ENCODE measurements at places on chromosomes 7 and 10.

DNA sequence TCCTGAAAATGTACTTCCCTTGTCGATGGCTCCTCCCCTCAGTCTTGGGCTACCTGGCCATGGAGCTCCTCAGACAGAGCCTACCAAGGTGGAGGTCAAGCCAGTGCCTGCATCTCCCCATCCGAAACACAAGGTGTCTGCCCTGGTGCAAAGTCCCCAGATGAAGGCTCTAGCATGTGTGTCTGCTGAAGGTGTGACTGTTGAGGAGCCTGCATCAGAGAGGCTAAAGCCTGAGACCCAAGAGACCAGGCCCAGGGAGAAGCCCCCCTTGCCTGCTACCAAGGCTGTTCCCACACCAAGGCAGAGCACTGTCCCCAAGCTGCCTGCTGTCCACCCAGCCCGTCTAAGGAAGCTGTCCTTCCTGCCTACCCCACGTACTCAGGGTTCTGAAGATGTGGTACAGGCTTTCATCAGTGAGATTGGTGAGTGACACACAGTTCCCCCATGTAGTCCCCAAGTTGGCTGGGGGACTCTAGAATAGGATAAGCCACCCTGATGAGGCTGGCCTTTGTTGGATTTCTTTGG, 8.8 kb downstream of the PPRC1 start:
- no peak for DNase-seq

DNA sequence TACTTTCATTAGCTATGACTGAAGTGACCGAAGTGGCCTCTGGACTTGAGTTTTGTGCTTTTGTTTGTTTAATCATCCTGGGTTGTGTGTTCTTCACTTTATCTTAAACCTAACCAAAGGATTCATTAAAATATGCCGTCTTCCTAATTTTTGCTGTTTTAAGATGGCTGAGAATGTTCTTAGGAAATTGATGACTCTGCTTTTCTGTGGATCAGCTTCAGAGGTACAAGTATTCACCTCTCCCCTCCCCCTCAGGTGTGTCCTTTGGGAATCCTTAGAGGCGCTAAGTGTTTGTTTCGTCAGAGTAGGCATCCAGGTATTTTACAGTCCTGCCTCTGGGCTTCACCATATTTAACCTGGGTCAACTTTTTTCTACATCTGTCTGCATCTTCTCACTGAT, 1.1 kb downstream of the CCDC126 start:
- no peak for DNase-seq

- DNase-seq: peak; percentile 73
These were observed 89.7 kb upstream of the STEAP1B start for GRCh38 chr7:22589641-22590201.

DNA sequence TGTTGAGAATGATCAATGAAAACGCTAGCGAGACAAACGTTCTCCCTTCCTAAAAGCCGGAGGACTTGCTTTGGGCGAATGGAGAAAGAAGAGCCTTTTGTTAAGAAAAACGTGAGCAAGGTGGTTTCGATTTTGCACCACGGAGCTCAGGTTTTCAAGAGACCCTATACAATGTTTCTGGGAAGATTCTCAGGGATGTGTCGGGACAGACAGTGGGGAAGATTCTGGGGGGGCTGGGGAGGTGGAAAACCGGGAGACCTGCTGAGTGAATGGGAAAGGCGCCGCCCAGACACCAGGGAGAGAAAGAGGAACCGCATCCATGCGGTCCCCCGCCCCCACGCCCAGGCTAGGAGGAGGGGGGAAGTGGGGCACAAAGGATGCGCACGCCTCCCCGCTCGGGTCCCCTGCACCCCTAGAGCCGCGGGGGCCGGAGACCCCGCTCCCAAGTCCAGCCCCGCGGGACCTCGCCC, 745 bp downstream of the YWHAG start:
- DNase-seq: no peak

DNA sequence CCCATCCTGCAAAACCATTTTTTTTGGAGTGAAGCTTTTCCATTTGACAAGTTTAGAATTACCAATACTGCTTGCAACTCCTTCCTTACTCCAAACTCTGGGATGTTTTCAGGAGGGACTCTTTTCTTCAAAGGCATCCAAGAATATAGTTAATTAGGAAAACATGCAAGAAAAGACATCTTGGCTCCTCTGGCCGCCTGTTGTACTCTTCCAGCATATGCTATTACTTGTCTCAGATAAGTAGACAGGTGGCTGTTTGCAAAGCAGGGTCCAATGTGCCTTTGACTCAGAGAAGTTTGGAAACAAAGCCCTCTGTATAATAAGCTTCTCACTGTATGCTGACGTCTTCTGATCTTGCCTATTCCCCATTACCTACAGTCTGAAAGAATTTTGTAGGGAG, 746.5 kb downstream of the AUTS2 start:
- no peak for DNase-seq

- no peak for DNase-seq
These were observed 8.9 kb downstream of the EEPD1 start for GRCh38 chr7:36161996-36162395.

GRCh38 chr7:75630549-75630948, 108.2 kb downstream of the HIP1 start:
- DNase-seq: no peak

- no peak for DNase-seq
These were observed 1.7 kb upstream of the IGFBP3 start for GRCh38 chr7:45922810-45923209.

DNA sequence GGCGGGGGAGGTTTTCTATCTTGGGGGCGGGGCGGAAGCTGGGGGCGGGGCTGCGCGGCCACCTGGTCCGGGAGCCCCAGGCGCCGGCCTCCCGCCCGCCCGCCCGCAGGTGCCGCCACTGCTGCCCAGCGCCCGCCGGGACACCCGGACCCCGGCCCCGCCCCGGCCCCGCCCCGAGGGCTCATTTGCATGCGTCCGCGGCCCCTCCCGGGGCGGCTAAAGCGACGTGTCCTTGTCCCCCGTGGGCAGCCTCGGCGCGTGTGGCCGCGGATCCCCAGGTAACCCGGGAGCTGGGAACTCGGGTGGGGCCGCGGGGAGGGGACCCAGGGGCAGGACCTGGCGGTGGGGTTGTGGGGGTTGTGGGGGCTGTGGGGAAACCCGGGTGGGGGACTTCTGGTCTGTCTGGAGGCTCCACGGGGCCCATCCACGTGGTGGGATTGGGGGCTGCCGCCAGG, at the start of gene BHLHA15:
Gene BHLHA15 (plus strand): TSS at position 219 of the 455 bp plus-strand sequence. CDS start 871 bp downstream, outside the sequence.
- DNase-seq: no peak

- no peak for DNase-seq
These were observed 62.3 kb upstream of the ARHGAP12 start for GRCh38 chr10:31990937-31991336.

- no peak for DNase-seq
These were observed 34.1 kb downstream of the NUDT1 start for GRCh38 chr7:2276107-2276506.

DNA sequence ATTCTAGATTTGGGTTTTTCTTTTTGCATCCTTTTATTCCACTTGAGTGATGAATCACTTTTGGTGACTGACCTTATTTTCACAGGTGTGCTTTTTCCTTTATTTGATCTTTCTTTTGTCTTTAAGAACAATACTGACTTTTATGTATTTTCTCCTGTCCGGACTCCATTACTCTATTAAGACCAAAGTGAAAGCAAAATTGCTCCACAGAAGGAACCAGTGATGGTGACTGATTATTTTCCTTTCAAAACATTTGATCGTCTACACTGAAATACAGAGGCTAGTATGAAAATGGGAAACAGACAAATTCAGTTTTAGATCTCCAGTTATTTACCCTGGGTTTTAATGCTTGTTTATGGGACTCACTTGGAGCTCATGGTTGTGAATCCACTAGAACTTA, 15.5 kb downstream of the EXOC4 start:
- DNase-seq: no peak

GRCh38 chr7:74093671-74094223, 10.1 kb downstream of the LIMK1 start:
- no peak for DNase-seq

DNA sequence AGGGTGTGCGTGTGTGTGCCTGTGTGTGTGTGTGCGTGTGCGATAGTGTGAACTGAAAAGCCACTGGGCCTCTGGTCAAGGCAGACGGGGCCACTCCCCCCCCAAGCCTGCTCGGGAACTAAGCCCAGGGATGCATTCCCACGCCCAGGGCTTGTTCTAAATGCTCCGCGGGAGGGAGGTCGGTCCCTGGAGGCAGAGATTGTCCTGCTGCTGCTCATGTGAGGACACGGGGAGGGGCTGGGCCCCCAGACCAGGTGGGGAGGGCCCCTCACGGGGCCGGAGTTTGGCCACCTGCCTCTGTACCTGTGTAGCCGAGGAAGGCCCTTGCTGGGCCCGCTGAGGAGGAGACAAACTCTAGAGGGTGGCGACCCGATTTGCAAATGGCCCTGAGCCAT, 93.9 kb downstream of the PDGFA start:
- DNase-seq: no peak

DNA sequence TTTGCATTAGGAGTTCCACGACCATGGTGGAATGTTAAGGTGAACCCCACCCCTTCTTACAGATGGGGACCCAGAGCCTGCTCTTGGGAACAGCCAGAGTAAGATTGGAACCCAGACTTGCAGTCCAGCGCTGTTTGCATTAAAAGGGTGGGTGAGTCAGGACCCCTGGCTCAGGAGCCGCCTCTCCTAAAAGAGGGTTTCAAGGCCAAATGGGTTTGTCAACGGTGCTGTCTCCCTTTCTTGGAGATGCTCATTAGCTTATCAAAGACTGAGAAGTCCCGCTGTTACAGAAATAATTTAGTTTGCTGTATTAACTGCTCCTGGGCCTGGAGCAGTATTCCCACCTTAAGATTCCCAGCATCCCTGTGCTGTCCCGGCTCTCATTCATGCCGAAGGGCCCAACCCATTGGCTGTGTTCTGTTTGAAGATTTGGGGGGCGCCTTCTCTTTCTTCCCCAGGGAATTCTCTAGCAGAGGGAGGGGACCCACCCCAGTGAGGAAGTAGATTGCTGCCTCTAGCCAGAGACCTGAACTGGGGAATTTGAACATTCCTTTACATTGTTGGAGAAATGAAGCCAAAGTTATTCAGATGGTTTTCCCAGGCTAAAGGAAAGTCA, 1.8 kb downstream of the MARVELD1 start:
- no peak for DNase-seq

GRCh38 chr10:99484626-99485581, 47.8 kb upstream of the NKX2-3 start:
- no peak for DNase-seq

GRCh38 chr7:91045606-91046005, 218.6 kb upstream of the FZD1 start:
- no peak for DNase-seq

- no peak for DNase-seq
These were observed 20.7 kb upstream of the KMT2E start for GRCh38 chr7:104993217-104993862.

- DNase-seq: peak; percentile 20
These were observed 25.5 kb upstream of the RBM33 start for GRCh38 chr7:155618708-155619633.

GRCh38 chr7:47249361-47249760, 332.6 kb downstream of the TNS3 start:
- DNase-seq: no peak

DNA sequence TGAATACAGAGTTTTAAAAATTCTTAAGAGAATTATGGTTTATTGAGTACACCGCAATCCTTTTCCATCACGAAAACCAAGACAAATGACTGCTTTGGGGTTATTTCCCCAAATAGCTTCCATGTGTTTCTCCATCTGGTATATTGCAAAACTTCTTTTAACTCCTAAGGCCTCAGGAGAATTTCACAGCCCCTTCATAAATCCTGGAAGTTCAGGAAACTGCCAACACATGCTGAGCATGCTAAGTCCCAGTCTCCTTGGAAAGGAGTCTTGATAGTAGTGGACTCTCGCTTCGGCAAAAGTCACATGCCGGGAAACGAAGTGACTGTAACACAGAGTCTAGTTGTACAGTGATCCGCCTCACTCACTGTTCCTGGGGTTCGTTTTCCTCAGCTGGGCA, 88.1 kb upstream of the RSU1 start:
- DNase-seq: no peak
